T-helper 9 cell (primary cell): ENCODE measurements at places on chromosomes 7 and 10.

DNA sequence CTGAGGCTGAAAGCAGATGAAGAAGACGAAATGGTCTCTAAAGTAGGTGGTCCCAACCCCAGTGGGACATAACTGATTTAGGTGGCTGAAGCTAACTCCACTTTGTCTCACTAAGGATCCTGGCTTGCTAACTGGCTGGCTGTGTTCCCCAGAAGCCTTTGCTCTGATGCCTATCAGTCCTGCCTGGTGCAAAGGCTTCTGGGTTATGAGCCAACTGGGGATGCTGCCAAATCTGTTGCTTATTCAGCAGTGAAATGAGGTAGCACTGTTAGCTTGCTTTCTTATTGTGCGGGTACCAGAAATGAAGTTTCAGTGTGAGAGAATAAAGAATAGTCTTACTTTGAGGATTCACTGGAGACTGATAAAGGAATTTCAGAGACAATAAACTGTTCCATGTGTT, 18.1 kb downstream of the PRKG1 start:
- DNase-seq = no peak

DNA sequence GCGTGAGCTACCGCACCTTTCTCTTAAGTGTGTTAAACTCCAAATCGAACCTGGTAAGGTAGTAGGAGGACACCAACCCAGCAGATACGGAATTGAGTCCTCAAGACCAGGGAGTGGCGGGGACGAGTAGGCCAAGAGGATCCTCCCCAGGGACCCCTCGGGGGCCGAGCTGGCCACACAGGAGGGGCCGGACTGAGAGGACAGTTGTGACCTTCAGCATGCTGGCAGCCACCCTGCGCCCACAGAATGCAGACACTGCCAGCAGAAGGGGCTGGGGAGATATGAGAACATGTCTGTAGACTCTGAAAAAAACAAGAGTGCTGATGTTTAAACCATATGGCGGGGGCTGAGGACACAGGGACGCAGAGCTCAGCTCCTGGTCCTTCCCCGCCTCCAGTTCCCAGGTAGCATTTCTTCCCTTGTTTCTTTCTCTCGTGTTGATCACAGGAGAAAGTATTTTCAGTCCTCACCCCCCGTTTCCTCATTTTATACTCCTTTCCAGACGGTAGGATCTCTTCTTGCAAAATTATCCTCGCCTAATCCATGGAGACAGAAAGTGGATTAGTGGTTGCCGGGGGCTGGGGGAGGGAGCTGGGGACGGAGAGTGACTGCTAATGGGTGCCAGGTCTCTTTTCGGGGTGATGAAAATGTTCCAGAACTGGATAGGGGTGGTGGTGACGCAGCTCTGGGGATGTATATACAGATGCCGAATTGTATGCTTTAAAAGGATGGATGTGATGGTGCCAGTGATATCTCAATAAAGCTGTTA, 11.5 kb upstream of the UNCX start:
- DNase-seq = no peak

DNA sequence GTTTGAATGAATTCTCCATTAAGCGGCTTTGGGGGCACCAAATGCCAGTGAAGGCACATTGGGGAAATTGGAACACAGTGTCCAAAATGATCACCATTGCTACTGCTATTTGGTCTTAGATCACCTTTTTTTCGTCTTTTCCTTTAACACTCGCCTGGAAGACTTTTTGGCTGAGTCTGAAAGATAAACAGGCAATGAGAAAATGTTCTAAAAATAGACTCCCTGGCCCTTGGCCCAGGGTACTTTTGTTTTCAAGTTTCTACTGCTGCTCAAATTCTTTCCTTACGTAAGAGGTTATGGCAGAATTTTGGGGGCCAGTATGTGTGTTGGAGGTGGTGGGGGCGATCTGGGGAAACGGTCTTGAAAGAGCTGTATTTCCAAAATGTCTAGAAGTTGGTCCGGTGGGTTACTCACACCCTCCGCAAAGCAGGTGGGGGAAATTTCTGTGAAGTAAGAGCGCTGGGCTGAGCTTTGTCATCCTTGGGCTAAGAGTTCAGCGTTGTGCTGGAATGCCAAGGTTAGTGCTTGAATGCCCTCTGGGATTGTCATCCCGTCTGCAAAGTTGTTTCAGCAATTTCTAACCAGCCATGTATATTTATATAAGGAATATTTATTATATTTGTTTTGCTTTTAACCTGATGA, 1.3 kb upstream of the ITPRIP start:
- no peak for DNase-seq

DNA sequence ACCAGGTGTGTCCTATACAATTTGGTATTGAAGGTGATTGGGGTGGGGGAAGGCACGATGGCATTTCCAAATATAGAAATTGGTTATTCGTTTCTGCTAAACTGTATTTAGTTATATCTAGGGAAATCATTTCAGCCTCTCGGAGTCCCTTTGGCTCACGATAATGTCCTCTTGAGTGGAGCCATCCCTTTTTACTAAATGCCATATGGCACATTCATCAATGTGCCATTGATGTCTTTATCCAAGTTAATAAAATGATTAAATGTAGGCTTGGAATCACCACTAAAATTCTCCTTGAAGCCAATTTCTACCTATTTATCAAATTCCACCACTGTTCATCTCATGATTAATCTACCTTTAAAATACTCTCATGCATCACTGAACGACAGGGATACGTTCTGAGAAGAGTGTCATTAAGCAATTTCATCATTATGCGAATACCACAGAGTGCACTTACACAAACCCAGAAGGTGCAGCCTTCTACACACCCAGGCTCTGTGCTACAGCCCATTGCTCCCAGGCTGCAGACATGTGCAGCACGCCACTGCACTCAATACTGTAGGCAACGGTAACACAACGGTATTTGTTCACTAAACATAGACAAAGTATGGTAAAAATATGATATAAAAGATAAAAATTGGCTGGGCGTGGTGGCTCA, 219.2 kb upstream of the C7orf33 start:
- no peak for DNase-seq
